T-cell (primary cell): ENCODE measurements at places on chromosomes 5 and 9.

DNA sequence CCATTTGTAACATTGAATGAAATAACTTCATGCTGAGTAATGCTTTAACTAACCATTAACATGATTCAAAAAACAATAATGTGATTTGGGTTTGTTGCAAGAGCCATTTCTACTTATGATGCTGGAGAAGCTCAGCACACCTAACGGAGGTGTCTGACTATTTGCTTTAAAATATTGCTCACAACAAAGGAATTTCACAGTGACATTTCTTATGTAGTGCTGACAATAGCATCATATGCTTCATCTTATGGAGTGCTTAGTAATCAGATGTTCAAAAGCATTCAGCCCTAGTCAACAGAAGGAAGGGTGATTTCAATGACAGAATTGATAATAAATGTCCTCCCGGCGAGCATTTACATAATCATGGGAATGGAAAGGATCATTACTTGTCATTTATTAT, 1003.3 kb upstream of the COX7C start:
- no peak for DNase-seq

DNA sequence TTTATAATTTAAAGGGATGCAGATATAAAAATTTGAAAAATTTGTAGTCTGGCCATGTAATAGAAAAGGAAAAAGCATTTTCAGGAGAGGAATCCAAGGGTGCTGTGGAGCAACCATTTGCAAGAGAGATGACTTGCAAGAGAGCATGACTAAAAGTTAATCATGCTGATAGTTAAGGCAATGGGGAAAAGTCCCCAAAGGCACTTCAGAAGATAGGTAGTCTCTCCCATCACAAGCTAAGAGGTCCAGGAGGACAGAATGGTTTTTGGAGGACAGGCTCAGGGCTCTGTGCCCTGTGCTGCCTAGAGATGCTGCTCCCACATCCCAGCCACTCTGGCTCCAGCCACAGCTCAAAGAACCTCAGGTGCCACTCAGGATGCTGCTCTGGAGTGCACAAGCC, 38.8 kb downstream of the DNAJB5 start:
- DNase-seq = no peak

- no peak for DNase-seq
Measured at GRCh38 chr9:26310294-26310693, 582.3 kb downstream of the CAAP1 start.

DNA sequence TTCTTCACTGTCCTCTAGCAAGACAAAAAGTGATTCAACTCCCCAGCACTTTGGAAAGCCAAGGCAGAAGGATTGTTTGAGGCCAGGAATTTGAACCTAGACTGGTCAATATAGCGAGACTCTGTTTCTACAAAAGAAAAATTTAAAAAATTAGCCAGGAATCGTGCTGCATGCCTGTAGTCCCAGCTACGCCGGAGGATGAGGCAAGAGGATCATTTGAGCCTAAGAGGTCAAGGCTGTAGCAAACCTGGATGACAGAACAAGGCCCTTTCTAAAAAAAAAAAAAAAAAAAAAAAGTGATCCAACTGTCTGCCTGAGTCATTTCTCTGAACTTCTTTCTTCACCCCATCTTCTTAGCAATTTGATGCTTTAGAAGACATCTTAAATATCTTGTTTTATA, 12.4 kb downstream of the ITGA2 start:
- DNase-seq = no peak

DNA sequence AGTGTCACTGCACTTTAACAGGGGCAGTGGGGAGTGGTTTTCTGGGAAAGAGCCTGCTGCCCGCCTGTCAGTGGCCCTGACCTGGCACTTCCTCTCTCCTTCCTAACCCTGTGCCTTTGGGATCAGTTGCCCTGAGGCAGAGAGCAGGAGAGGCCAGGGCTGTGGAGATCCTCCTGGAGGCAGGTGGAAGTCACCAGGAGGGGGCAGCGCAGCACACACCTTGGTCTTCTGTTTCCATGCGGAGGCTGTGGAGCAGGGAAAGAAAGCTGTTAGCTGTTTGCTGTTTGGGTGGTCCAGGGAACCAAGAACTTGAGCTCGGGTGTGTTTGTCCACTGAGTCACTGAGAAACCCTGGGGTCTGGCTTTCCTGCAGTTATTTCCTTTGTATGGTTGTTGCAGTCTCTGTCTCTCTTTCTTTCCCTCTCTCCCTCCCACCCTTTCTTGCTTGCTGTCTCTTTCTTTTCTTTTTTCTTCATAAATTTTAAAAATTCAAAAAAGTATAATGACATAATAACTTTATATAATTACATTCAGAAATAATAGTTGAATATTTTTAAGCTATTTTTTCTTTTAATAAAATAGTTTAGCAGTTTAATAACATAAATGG, 28.1 kb downstream of the NTRK2 start:
- peak; percentile 8 for DNase-seq

DNA sequence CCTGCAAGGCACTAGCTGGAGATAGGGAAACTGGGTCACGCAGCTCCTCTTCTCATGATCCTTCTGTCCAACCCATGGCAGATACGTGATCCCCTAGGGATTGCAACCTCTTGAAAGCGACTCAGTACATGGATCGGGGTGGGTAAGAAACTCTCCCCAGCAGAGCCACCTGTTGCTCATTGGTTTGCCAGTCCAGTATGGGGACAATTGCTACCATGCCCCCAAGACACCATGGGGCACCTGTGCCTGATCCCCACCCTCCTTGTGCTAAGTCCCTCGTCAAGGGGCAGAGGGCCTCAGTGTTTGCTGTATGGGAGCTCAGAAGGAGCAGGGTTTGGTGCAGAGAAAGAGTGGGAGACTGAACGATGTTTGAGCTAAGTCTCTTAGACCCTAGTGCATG, 500.9 kb downstream of the ENC1 start:
- DNase-seq = no peak

GRCh38 chr5:68534131-68534940, 318.8 kb downstream of the PIK3R1 start:
- no peak for DNase-seq

GRCh38 chr5:155342956-155343355, 329.4 kb downstream of the KIF4B start:
- DNase-seq = no peak
